IMR-90 (cell line): ENCODE measurements at places on chromosomes 12 and 14. TPM values are rescaled to one million over a fixed set of nuclear protein-coding genes. Genes with fewer than 3 reads are reported as not detected.

GRCh38 chr12:26555139-26555538 is 277.9 kb downstream of the ITPR2 start:
- DNase-seq = peak; percentile 53

- DNase-seq = peak; percentile 84
These were observed 5.4 kb downstream of the KCNH5 start for GRCh38 chr14:63039866-63040265.

GRCh38 chr14:36055681-36056225 is 120.8 kb downstream of the PTCSC3 start:
- no peak for DNase-seq

DNA sequence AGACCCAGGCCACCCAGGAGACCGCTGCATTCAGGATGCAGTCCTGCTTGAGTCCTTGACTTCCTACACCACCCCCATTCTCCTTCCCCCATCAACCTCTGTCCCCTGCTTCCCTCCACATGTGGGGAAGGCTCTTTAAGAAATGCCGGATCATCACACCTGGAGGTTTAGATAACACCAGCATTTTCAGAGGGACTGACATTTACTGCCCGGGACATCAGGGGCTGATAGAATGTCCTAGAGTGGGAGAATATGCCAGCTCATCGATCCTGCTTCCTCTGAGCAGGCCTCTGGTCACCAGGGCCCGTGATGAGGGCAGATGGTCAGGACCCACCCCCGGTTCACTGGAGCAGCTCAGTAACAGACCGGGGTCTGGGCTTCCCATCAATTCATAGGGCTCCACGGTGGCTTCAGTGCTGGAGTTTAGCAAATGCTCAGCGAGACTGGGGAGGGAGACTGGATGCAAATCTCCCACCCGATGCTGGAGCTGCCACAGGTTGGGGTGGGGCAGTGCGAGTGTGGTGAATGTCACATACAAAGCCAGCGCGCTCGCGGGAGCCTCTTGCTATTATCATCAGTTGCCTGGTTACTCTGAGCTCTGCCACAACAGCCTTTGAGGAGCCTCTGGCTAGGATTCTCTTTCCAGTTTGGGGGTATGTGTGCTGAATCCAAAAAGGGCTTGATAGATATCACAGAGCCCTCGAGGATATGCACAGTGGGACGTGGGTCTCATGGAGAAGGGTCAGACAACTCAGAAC is 111.6 kb downstream of the RBM19 start:
- DNase-seq = no peak

- no peak for DNase-seq
These were observed 43.1 kb upstream of the KRR1 start for GRCh38 chr12:75554556-75554880.

- DNase-seq = peak; percentile 52
These were observed 704 bp downstream of the SDR39U1 start for GRCh38 chr14:24441904-24442239.

Gene MDGA2
- 0.02 TPM in 1 of 2 replicates, not detected in the other for polyA plus RNA-seq

Gene RPL41
- 8,623 and 9,394 TPM in 2 replicates for polyA plus RNA-seq

Gene SERPINA1
- polyA plus RNA-seq = 1.2 and 1.4 TPM in 2 replicates

Gene CAPS2
- 0.98 and 1.2 TPM in 2 replicates for polyA plus RNA-seq

Gene KCNMB4
- 1.1 TPM in 2 replicates for polyA plus RNA-seq

Gene LRRK2
- 0.17 and 0.36 TPM in 2 replicates for polyA plus RNA-seq
